Stimulated activated CD4-positive, alpha-beta T cell treated with anti-CD3 and anti-CD28 coated beads, Interleukin-1b, Interleukin-23, amount 100 ng/mL, for 1 hour (primary cell): ENCODE measurements at places on chromosomes 7 and 10.

GRCh38 chr10:125124115-125124487 lies 36.3 kb downstream of the CTBP2 start:
- DNase-seq: no peak

- no peak for DNase-seq
Observed at GRCh38 chr10:30594077-30594476, 35.5 kb downstream of the LYZL2 start.

GRCh38 chr7:18087026-18087686 lies 59.5 kb upstream of the PRPS1L1 start:
- no peak for DNase-seq

DNA sequence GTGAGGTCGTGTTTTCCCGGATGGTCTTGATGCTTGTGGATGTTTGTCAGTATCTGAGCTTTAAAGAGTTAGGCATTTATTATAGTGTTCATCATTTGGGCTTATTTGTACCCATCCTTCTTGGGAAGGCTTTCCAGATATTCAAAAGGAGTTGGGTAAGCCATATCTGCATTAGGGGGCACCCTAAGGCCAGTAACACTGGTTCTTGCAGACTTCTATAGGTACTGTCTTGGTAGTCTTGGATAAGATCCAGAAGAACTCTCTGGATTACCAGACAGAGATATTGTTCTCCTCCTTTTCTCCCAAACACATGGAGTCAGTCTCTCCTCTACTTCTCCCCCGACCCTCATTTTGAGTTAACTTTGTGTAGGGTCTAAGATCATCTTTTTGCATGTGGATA lies 92.8 kb downstream of the SDK1 start:
- DNase-seq: no peak

DNA sequence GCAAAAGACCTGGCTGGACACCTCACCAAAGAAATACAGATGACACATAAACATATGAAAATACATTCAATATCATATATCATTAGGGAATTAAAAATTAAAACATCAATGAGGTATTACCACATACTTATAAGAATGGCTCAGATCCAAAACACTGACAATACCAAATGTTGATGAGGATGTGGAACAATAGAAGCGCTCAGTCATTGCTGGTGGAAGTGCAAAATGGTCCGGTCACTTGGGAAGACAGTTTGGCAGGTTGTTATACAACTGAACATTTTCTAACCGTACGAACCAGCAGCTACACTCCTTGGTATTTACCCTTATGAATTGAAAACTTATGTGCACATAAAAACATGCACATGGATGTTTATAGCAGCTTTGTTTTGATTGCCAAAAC lies 38.5 kb downstream of the ZMYND11 start:
- DNase-seq: no peak

- DNase-seq: no peak
Observed at GRCh38 chr7:13989126-13989948, at the start of gene ETV1. Gene ETV1 (minus strand): TSS chr7:13989666. CDS start chr7:13989052, 614 bp downstream.

- DNase-seq: no peak
Observed at GRCh38 chr7:151869455-151869854, 7.5 kb downstream of the PRKAG2 start.

GRCh38 chr10:70494536-70494935 lies 16.0 kb downstream of the PALD1 start:
- no peak for DNase-seq

GRCh38 chr10:80356563-80356988 lies at the start of the genes DYDC1 and DYDC2:
Gene DYDC1 (minus strand): TSS chr10:80356755. CDS start chr10:80352601, 4,154 bp downstream.
Gene DYDC2 (plus strand): TSS chr10:80356781. CDS start chr10:80362444, 5,663 bp downstream.
- no peak for DNase-seq

DNA sequence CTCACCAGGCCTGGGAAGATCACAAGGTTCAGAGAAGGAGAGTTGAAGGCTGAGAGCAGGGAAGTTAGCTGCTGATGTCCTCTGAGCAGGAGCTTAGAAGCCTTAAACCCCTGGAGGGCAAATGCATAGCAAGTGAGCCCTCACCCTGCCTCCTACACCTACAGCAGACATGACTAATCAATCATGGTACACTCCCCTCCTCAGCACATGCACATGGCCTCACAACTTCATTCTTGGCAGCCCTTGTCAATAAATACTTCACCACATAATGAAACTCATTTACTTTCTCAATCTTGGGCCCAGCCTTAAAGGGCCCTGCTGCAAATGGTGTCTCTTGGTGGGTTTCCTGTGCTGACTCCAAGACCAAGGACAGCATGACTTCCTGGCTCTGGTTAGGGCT lies 12.9 kb downstream of the MMRN2 start:
- DNase-seq: no peak

DNA sequence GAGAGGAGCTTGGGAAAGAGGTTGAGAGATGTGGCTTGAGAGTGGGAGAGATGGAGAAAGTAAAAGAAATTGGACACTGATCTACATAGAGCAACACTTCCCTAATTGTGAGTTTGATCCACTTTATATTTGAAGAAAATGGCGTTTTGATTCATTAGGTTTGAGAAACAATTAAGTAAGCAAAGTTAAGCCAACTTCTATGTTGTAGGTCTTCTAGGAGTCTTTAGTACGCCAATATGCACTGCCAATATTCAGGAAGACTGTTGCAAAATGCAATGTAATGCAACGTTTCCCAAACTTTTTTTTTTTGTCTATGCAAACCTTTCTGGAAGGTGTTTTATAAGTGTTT lies 7.0 kb upstream of the PRTFDC1 start:
- DNase-seq: no peak

GRCh38 chr10:132164761-132165278 lies 21.9 kb upstream of the DPYSL4 start:
- DNase-seq: no peak

- no peak for DNase-seq
Observed at GRCh38 chr7:157271315-157271990, 65.4 kb upstream of the DNAJB6 start.

GRCh38 chr10:132448248-132448731 lies 51.3 kb downstream of the PWWP2B start:
- no peak for DNase-seq

- no peak for DNase-seq
Observed at GRCh38 chr7:94289071-94289470, 105.6 kb upstream of the COL1A2 start.

- DNase-seq: no peak
Observed at GRCh38 chr10:43314626-43315495, 48.0 kb upstream of the RASGEF1A start.

- no peak for DNase-seq
Observed at GRCh38 chr10:84375011-84375410, 46.6 kb downstream of the CCSER2 start.

GRCh38 chr7:33457039-33457438 lies 327.7 kb downstream of the BBS9 start:
- DNase-seq: no peak

DNA sequence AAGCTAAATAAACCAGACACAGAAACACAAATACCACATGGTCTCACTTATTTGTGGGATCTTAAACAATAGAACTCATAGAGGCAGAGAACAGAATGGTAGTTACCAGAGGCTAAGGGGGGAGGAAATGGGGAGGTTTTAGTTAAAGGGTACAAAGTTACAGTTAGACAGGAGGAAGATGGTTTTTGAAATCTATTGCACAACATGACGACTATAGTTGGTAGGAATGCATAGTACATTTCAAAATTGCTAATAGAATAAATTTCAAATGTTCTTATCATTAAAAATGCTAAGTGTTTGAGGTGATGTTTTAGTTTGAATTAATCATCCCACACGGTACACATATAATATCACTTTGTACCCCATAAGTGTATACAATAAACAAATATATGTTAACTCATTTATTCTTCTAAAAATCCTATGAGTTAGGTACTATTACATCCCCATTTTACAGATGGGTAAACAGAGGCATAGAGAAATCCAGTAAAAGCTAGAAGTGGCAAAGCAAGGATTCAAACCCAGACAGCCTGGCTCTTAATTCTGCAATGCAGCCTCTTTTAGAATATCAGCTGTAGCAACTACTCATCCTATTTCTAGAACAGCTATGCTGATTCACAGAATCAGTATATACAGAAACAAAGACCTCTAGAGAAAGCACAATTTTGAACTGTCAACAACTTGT lies 50.9 kb downstream of the HBP1 start:
- DNase-seq: no peak
